ENCODE measurements at places on chromosomes 7 and 10.

DNA sequence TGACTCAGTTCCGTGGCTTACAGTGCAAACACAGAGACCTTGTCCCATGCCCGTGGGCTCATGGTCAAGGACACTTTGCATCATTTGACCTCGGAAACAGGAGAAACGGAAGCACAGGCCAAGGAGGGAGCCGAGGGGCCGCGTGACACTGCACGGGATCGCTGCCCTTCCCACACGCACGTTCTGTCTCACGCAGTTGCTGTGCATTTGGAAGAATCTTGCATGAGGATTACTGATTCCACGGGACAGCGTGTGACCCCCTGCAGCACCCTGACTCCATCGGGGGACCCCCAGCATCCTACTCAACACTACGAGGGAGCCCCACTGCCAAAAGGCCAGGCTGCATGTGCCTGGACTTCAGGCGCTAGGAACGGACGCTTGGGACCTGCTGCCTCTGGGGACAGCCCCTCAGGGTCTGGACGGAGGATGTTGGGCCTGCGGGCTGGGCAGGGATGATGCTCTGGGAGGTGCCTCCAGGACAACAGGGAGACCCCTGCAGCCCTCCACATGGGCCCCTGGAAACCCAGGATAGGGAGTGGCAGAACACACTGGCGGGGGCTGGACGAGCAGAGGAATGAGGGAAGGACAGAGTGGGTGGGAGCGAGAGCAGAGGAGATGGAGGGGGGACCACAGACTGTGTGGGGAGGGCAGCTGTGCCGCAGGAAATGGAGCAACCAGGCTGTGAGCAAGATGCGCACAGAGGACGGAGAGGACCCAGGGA lies 222.2 kb downstream of the DNAJB6 start:
- DNase-seq: no peak

DNA sequence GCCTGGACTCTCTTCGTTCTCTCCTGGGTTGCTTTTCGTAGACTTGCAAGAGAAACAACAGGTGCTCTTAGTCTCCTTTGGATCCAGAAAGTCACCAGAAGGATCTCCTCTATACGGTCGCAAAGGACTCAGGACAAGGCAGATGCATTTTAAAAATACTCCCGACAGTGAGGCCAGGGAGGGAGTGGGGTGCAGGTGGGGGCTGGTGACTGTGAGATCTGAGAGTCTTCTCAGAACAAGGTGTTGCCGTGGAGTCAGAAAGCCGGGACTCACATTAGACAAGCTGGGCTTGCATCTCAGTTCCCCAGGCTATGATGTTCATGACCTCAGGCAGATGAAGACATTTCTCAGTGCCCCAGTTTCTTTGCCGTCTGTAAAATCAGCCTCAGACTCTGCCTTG lies 507.2 kb downstream of the TCERG1L start:
- no peak for DNase-seq

GRCh38 chr7:142815134-142815533 lies 39.7 kb upstream of the EPHB6 start:
- DNase-seq: no peak

- no peak for DNase-seq
Observed at GRCh38 chr10:78502210-78502936, 468.7 kb downstream of the RPS24 start.

- DNase-seq: no peak
Observed at GRCh38 chr7:124779194-124779593, 13.6 kb upstream of the GPR37 start.

DNA sequence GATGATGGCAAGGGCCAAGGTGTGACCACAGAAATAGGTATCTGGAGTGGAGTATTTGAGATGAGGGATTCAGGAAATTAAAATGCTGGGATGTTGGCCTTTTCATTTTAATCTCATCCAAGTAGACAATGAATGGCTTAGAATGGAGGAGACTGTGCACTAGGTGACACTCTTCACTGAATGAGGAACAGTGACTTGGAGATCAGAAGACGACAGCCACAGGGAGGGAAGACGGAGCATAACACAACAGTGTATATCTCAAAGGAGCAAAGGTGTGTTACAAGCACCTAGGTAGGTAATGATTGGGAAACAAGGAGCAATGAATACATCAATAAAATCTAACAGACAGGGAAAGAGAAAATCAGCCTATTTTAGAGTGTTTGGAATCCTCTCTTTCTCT lies 4.1 kb upstream of the TAX1BP1 start:
- DNase-seq: no peak

GRCh38 chr7:17205910-17206309 lies 92.5 kb upstream of the AHR start:
- no peak for DNase-seq

Measured in SK-N-MC (cell line).